ENCODE measurements at places on chromosomes 4 and X. TPM values are rescaled to one million over a fixed set of nuclear protein-coding genes. Genes with fewer than 3 reads are reported as not detected.

TIGD4 gene
- not detected for total RNA-seq

DNA sequence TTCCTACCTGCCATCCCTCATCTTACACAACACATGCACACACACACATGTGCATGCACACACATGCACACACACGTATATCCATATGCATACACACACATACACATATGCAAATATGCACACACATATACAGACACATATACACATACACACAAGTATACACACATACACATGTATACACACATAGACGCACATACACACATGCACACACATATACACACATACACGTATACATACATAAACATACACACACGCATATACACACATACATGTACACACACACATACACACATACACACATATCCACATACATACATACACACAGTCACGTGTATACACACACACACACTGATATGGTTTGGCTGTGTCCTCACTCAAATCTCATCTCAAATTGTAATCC, 37.0 kb upstream of the AFAP1 start:
- DNase-seq: no peak

DNA sequence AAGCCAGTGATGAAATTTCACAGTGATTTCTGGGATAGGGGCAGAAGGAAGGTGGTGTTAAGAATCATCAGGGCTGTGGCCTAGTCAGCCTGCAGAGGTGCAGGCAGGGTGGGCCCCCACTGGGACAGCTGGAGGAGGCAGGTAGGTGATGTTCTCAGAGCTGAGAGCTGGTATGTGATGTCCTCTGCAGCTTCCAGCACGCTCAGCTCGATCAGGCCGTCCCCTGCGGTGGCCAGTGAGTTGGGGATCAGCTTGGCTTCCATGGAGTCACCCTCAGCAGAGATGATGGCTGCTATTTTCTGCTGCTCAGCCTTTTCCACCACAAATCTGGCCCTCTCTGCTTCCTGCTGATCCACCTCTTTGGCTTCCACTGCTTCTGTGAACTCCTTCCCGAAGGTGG, 81.1 kb downstream of the IL1RAPL2 start:
- DNase-seq: no peak

SLC30A9 gene
- 81.8 TPM for total RNA-seq
